Activated T-helper 2 cell treated with anti-CD3 and anti-CD28 coated beads, Interferon-gamma antibody, Interleukin-2, Interleukin-4, amounts not matched to agents 10 μg/mL and 5 μg/mL and 100 μg/mL, durations not matched to agents 14 hours and 24 hours and 36 hours (primary cell): ENCODE measurements at places on chromosomes 4 and X. TPM values are rescaled to one million over a fixed set of nuclear protein-coding genes. Genes with fewer than 3 reads are reported as not detected.

GRCh38 chrX:46251755-46252154 is 293.5 kb downstream of the ZNF674 start:
- H3K36me3 ChIP-seq: no peaks in the 10 kb centered on the region
- peaks cover 2% of the 10 kb centered on the region for H3K27me3 ChIP-seq
- H3K4me1 ChIP-seq: no peaks in the 10 kb centered on the region
- no peak overlapping the region for H3K27ac ChIP-seq
- no peak for DNase-seq

GRCh38 chr4:73436674-73437557 is 895 bp downstream of the AFP start:
- peaks cover 2% of the 10 kb centered on the region for H3K27me3 ChIP-seq
- no peaks in the 10 kb centered on the region for H3K36me3 ChIP-seq
- no peaks in the 10 kb centered on the region for H3K4me1 ChIP-seq
- no peak for DNase-seq
- no peak overlapping the region for H3K27ac ChIP-seq

- H3K4me3 ChIP-seq: no peak overlapping the region
- no peaks in the 10 kb centered on the region for H3K36me3 ChIP-seq
- no peak overlapping the region for H3K27ac ChIP-seq
- no peak for DNase-seq
- no peaks in the 10 kb centered on the region for H3K4me1 ChIP-seq
Measured at GRCh38 chr4:73406548-73406875, 2.4 kb downstream of the ALB start.

GRCh38 chr4:25756503-25756902 is 100.9 kb downstream of the SLC34A2 start:
- peaks cover 49% of the 10 kb centered on the region for H3K36me3 ChIP-seq
- H3K27me3 ChIP-seq: no peaks in the 10 kb centered on the region
- no peak overlapping the region for H3K27ac ChIP-seq
- DNase-seq: no peak

NAP1L3 gene
- 0.69 and 0.78 TPM in 2 replicates for total RNA-seq
